HFF-Myc (cell line): ENCODE measurements at places on chromosomes 6 and 20.

DNA sequence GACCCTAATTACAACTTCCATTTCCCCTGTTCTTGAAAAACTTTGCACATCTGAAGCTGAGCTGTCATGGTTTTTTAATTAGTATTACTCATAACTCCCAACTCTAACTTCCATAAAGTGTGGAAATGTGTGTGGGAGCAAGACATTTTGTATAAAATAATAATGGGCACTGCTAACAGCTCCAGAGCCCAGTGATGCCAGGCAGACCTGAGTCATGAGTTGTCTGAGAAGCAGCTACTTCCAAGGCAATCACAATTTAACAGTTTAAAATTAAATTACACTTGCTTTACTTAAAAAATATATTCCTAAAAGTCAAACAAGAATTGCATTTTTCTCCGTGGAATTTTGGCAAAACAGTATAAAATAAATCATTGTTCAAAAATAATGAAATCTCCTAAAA, 6.4 kb downstream of the SLC2A12 start:
- DNase-seq, result no peak

DNA sequence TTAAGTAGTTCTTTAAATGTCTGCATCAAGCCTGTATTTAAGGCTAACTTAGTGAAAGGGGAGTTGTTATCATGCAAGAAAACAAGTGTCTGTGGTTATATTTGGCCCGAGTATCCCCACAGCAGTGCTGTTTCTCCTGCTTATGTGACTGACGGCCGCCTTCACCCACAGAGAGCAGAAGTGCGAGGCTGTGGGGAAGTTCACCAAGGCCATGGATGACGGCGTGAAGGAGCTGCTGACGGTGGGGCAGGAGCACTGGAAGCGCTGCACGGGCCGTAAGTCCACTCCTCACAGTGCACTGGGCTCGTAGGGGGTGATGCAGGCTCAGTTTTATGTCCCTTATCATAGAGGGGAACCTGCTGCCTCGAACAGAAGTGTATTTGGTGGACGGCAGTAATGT, 53.2 kb upstream of the SYNJ2 start:
- no peak for DNase-seq

- DNase-seq, result no peak
Measured at GRCh38 chr6:105859457-105859856, 226.7 kb upstream of the PRDM1 start.

- no peak for DNase-seq
Measured at GRCh38 chr6:83633609-83634008, 75.3 kb downstream of the SNAP91 start.

- no peak for DNase-seq
Measured at GRCh38 chr6:135782546-135782945, 69.0 kb upstream of the PDE7B start.

GRCh38 chr20:2801286-2801728, 880 bp upstream of the CPXM1 start:
- DNase-seq, result no peak

DNA sequence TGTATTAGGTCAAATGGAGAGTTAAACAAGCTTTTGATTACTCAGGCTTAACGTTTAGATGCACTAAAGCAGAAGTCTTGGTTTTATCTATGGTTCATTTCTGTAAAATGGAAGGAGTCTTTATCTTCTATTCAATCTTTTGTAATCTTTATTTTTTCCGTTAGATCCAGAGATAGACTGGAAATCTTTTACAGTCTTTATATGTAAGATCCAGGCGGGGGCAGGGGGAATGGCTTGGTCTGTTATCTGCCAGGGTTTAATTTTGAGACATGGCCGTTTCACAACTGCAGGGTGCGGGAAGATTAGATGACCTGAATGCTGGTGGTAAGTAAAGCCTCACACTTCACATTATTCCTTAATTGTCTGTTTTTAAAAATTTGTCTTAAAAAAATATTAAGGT, 3.7 kb downstream of the AKAP12 start:
- DNase-seq, result no peak
